Activated T-cell treated with anti-CD3 and anti-CD28 coated beads, Interleukin-2, amount 50 U/mL, for 72 hours (primary cell): ENCODE measurements at places on chromosomes 12 and 14.

GRCh38 chr12:6842075-6842474 lies 1.4 kb downstream of the GNB3 start:
- no peak for DNase-seq

DNA sequence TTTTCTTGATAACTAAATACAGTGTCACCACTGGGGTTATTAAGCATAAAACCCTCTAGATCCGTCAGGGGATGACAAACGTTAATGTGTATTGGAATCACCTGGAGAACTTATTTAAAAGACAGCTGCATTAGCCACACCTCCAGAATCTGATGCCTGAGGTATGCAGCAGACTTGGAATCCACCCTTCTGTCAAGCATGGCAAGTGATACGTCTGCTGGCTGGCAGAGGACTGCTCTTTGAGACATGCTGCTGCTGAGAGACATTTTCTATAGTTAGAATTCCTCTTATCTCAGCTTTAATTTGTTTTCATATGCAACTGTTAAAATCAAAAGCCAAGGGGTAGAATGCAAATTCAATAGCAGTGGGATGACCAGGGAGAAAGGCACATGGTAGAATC lies 496.3 kb downstream of the NELL2 start:
- no peak for DNase-seq

DNA sequence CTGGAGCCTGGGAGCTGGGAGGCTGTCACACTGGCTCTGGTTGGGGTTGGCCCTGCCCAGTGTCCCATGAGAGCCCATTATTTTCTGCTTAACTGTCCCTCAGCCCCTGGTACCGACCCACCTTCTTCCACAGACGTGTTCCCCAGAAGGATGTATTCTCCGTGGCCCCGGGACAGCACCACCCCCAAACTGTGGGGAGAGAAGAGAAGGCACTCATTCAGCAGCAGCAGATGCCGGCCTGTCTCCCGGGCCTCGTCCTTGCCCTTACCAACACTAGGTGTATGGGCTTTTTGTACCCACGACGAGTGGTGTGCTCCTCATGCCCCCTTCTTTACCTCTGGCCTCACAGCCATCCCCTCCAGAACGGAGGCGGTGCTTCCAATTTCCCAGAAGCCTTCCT lies 38.1 kb downstream of the LRTM2 start:
- no peak for DNase-seq

GRCh38 chr12:105977236-105977635 lies 161.5 kb downstream of the NUAK1 start:
- DNase-seq, result no peak

DNA sequence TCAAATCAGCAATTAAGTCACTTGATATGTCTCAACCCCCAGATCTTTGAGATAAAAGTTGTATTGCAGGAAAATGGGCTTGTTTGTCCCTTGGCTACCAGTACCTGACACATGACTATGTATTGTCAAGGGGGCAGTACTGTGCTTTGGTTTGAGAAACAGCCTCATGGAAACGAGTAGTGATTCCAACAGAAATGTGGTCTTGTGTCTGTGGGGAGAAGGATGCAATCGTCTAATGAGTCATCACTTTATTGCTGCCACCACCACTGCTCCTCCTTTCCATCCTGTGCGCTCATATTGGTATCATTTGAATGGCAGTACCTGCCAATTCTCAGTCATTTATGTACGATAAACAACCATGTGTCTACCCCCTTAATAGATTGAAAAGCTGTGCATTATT lies 72.8 kb upstream of the ARHGAP5 start:
- no peak for DNase-seq

DNA sequence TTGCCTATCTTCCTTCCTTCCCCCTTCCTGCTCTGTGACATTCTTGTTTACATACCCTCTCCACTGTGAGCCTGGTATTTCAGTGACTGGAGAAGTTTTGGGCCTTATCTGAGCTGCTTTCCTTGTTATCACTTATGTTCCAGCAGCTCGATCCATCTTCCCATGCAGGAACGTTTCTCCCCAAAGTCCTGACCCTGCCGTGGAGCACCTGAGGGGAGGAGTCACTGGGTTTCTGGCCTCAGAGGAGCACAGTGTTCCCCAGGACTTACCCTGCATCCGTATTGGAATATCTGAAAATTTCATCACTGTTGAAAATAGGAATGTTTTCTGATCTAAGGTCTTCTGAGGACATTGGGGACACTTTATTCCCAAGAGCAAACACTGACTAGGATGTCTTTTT lies 141.8 kb downstream of the CACNA1C start:
- DNase-seq, result no peak

DNA sequence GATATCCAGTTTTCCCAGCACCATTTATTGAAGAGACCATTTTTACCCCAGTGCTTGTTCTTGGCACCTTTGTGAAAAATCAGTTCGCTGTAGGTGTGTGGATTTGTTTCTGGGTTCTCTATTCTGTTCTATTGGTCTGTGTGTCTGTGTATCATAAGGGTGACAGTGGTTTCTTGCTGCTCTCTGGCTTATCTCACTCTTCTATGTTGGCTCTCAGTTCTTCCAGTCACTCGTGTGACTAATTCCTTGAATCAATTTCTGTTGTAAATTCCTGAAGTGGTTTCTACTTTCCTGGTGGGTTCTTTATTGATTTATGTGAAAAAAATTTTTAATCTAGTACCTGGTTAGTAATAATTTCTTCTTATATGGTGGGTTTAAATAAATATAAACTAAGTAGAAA lies 58.3 kb downstream of the OTOGL start:
- no peak for DNase-seq

DNA sequence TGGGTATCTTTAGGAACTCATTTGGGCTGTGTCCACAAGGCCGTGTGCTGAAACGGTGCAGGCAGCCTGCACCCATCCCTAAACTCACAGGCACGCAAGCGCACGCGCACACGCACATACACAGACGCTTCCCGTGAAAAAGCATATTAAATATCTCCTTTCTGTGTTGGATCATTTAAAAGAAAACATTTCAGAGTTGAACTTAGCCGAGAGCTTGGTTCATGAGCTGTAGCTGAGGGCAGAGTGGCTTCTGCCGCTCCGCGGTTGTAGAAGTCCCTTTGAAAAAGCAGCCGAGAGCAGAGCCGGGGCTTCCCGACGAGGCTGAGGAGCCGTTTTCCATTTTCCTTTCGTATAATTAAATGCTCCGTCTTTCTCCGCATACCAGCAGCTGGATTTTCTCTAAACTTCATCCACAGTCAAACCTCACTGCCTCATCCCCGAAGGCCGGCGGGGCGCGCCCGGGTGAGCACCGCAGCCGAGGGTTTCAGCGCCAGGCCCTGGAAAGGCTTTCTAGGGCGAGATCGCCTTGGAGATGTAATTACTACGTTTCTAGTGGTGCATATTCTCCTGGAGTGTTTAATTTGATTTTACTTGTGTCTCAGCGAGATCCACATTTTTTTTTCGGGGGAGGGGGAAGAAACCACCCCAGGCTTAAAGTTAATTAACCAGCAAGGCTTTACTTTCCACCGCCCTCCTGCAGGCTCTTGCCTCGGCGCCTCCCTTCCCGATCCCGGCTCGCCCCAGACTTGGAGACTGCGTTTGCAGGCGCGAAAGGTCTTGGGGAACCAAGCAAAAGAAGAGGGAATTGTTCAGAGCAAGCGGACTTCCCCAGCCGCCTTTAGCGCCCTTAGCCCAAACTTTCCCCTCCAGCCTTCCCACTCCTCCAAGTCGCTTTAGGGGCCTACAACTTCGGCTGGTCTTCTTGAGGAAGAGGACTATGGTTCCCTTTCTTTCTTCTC lies 3.0 kb upstream of the HOXC13 start:
- no peak for DNase-seq

DNA sequence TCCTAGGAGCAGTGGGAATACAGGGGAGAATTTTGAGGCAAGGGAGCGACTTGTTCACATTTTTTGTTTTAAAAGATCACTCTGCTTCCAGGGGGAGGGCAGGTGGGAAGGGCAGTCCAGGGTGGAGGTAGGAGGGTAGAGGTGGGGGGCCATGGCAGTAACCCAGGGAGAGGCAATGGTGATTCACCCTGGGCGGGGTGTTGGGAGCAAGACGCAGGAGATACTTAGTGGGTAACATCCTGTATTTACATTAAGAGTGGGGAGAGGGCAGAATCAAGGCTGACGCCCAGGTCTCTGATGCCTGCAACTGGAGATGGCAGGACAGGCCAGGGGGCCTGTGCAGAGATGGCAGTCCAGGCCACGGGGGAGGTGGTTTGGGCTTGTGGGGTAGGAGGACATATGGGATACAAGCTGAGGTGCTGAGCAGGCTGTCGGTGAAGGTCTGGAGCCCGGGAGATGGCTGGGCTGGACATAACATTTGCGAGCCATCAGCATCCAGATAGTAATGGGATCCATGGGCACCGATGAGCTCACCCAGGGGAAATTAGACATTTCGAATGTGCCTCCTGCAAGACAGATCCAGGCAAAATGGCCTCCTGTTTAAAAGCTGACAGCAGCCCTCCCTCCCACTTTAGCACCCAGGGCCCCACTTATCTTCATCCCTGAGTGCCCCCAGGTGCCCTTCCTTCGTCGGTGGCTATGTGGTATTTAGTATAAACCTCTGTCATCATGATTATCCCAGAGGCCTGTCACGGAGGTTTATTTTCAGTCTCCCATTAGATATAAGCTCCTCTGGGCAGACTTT lies 9.3 kb downstream of the EML1 start:
- no peak for DNase-seq

- no peak for DNase-seq
These were observed 32.7 kb downstream of the DUSP6 start for GRCh38 chr12:89319606-89320005.

DNA sequence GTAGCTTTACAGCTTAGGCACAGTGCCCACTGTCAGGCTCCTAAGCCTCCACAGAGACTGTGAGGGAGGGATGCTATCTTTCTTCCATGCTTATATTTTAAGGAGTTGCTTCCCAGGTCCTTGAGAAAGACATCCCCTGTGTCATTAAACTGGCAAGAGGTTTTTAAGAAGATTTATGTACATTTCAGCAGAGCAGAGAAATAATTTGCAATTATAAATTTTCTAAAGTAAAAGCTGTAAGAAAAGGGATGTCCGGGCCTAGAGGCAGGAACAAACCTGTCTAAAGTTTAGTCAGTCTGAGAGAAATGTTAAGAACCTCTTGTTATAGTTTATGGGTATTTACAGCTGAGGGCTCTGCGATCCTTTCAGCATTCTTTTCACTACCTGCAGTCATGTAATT lies 716.1 kb downstream of the SLC16A7 start:
- no peak for DNase-seq

DNA sequence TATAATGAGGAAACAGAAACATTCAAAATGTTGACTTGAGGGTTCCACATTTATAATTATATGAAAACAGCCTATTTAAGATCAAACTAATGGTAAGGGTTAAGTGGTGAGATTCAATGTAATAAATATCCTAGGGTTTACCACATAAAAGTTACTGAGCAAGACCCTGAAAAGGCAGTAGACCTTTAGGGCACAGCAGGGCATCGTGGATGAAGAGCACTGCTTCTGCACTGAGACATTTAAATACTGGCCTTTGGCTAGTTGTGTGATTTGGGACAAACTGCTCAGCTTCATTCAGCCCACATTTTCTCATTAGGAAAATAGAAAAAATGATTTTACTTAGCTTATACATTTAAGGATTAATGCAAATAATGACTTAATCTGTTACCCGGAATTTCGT lies 42.0 kb downstream of the CNTN1 start:
- DNase-seq, result no peak

DNA sequence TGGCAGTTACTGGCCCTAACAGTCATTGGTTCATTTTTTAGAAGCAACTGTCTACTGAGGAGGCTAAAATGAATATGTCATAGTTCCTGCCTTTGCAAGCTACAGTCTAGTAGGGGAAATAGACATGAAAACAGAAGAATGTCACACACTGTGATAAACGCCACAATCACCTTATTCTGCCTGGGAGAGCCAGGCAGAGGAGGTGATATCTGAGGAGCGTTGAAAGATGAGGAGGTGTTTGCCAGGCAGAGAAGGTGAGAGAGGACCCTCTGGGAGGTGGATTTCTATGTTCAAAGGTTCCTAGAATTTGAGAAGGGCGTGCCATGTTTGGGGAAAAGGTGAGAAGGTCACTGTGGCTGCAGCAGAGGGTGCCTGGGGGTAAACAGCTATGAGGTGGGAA lies 185.7 kb downstream of the PAX9 start:
- DNase-seq, result no peak

GRCh38 chr12:25958428-25959070 lies at the start of gene RASSF8:
Gene RASSF8, plus strand, starts transcription at chr12:25958682. Its CDS starts 96,662 bp downstream, at chr12:26055344.
- peak; percentile 27 for DNase-seq

DNA sequence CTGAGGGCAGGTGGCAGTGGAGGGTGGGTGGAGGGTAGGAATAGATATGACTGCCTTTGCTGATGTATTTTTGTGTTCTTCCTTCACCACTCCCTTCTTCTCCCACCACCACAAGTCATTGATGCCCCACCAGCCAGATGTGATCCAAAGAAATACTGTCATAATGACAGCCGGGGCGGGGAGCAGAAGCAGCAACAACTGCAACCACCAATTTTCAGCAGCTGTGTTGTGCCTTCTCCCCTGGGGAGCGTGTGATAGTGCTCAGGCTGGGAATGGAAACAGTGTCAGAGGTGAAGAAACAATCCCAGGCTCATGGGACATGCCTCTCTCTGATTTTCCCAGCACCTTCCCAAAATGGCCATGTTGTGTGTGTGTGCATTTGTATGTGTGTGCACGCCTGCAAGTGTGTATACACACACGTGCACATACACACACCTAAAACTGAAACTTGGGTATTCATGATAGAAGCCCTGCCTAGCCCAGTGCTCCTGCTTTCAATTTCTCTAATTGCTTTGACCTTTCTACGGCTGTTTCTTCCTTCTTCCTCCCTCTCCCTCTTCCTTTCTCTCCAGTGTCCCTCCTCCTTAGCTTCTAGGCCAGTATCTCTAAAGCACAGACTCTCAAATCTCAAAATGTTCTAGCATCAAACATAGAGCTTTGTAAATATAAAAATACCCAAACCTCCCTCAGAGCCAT lies 299.2 kb upstream of the FKBP4 start:
- no peak for DNase-seq

GRCh38 chr12:70963081-70963660 lies 42.6 kb upstream of the PTPRR start:
- no peak for DNase-seq

DNA sequence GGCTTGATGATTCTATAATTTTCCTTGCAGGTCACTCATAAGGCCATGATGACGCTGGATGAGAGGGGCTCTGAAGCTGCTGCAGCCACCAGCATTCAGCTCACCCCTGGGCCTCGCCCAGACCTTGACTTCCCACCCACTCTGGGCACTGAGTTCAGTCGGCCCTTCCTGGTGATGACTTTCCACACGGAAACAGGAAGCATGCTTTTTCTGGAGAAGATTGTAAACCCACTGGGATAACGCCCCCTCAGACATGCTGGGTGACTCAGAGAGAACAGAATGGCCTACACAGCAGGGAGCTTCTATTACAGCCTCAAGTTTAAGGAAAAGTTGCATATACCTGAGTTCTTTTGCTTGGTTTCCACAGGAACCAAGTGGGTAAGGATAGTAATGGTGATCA lies 34.3 kb downstream of the SERPINA3 start:
- DNase-seq, result no peak

- no peak for DNase-seq
These were observed 98.5 kb downstream of the PHLDA1 start for GRCh38 chr12:75933101-75933500.

GRCh38 chr12:14901228-14901562 lies 15.5 kb upstream of the MGP start:
- DNase-seq, result no peak

- no peak for DNase-seq
These were observed 84.0 kb upstream of the GPR68 start for GRCh38 chr14:91328313-91329050.

- no peak for DNase-seq
These were observed 17.0 kb downstream of the DLST start for GRCh38 chr14:74898694-74899093.

- DNase-seq, result no peak
These were observed 7.0 kb upstream of the NUAK1 start for GRCh38 chr12:106145539-106146447.

GRCh38 chr12:78970041-78970440 lies 105.5 kb downstream of the SYT1 start:
- no peak for DNase-seq
